Stimulated activated memory B cell treated with anti-CD40 and anti-IgM and Interleukin-4, amounts not matched to agents 10 μg/mL and 1 μg/mL and 100 μg/mL, for 72 hours (primary cell): ENCODE measurements at places on chromosomes 16 and 17.
A peak's percentile ranks its signal among the peaks of the same experiment; 100 is the strongest.

DNA sequence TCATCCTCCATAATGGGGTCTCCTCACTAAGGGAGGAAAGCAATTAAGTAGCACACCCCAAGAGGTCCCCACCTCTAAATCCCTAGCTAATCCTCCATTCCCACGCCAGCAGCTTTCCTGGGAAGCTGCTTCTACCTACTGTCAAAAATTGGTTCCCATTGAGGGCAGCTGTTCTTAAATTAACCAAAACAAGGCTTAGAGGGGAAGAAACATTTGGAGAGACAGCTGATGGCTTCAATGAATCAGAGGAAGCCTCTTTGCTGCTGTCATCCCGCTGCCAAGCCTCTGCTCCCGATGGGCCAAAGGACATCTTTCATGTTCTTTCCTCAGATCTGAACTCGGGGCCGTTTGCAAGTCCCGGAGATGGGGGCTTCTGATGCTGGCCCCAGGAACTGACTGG lies 26.6 kb downstream of the AIPL1 start:
- ATAC-seq = no peak

- ATAC-seq = peak; percentile 59
Observed at GRCh38 chr17:28967221-28968135, 16.2 kb upstream of the PHF12 start.

DNA sequence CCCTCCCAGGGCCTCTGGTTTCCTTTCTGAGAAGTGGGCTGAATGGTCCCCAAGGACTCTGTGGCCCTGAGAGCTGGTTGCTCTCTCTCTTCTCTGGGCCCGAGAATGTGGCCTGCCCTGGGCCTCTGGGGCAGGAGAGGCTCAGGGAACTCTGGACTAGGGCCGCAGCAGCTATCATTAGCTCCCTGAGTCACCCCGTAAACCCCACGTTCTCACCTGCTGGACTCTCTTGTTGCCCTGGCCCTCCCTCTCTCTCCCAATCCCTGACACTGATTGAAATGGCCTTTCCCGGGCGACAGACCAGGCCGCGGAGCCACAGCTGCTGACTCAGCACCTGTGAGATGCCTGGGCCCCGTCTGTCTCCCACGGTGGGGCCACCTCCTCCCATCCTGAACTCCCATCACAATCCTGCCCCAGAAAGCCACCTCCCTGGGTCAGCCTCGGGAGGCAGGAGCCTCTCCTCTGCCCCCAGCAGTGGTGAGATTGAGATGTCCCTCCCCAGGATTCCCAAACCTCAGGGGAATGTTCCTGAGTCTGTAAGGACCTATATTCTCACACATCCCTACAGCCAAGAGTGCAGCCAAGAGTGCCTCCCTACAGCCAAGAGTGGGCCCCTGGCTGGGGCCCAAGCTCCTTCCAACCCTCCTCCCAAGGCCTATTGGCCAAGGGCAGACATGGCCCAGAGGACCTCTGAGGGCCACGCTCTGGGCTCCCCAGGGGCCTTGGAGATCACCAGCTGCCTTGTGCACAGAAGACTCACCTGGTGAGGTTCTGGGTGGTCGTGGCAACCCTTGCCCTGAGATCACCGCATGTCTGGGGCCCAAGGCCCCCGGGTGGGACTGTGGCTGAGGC lies 470 bp downstream of the TRPV3 start:
- ATAC-seq = peak; percentile 47

GRCh38 chr16:72470541-72470940 lies 298.6 kb upstream of the PMFBP1 start:
- ATAC-seq = no peak

DNA sequence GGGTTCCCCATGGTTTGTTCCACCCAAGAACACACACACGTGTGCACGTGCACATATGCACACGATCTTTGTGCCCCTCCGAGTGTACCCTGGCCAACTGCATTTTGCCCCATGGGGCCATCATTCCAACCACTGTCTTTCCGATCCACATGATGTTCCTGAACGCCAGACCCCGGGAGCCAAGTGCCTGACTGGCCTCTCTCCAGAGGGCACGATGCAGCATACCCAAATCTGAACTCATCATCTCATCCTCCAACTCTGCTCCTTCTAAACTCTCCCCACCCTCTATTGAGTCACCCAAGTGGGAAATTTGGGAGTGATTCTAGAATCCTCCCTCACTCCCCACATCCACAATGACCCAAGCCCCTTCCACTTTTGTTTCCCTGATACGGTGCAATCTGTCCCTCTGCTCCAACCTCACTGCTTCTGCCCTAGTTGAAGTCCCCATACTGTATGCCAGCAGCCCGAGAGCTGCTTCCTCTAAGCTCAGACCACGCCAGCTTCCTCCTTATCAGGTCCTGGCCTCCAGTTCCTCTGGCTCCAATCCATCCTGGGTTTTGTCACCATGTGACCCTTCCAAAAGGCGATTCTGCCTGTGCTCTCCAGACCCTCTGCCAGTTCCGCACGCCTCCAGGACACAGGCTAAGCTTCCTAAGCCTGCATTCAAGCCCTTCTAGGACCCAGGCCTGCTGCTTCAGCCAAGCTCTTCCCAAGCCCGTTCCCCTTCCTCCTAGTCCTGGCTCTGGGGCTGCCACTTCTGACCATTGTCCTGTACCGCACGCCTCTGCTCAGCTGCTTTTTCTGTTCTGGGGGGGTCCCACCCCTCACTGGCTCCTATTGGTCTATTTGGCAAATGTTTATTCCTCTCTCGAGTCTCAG lies 10.1 kb upstream of the TMEM208 start:
- no peak for ATAC-seq

- ATAC-seq = no peak
Observed at GRCh38 chr17:33889040-33889439, 366.0 kb upstream of the CCL2 start.

DNA sequence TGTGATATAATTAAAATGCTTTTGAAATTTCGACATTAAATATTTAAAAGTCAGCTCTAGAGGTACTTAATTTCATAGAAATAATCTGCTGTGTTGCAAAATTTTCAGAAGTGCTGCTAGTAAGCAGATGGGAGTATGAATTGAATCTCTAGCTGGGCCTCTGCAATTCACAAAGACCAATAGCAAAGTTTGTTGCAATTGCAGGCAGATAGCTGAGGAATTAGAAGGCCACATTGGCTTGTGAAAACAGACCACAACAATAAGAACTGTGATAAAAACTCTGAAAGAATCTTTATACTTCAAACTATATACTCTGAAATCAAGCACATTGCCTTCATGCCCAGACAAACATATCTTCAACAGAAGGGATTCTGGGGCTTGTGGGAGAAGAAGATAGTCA lies 636.3 kb upstream of the SOX9 start:
- no peak for ATAC-seq

GRCh38 chr17:31856750-31857149 lies 2.3 kb downstream of the COPRS start:
- ATAC-seq = no peak

DNA sequence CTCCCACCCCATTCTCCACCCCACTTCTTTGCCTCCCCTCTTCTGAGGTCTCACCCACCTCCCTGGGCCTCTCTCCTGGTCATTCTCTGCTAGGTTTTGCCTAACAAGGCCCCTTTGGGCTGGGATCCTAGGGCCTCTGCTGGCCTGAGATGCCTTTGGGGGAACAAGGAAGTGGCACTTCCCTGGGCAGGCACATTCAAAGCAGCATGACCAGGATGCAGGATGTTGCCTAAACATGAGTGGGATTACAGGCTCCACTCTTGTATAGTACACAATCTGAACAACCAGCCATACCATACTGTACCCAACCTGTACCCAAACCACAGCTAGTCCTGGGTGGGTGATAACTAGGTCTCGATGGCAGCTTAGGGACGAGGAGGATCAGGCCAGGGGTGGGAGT lies 9.0 kb downstream of the GALK1 start:
- ATAC-seq = no peak

DNA sequence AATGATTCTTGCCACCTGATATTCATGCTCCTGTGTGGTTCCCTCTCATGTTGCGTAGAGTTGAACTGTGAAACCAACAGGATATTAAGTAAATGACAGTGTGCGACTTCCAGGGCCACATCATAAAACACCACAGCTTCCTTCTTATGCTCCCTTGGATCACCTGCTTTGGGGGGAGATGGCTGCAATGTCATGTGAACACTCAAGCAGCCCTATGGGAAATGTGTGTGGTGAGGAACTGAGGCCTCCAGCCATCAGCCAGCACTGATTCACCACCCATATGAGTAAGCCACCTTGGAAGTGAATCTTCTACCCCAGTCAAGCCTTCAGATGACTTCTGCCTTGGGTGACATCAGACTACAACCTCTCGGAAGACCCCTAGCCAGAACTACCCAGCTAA lies 427.5 kb downstream of the UTP18 start:
- ATAC-seq = no peak

DNA sequence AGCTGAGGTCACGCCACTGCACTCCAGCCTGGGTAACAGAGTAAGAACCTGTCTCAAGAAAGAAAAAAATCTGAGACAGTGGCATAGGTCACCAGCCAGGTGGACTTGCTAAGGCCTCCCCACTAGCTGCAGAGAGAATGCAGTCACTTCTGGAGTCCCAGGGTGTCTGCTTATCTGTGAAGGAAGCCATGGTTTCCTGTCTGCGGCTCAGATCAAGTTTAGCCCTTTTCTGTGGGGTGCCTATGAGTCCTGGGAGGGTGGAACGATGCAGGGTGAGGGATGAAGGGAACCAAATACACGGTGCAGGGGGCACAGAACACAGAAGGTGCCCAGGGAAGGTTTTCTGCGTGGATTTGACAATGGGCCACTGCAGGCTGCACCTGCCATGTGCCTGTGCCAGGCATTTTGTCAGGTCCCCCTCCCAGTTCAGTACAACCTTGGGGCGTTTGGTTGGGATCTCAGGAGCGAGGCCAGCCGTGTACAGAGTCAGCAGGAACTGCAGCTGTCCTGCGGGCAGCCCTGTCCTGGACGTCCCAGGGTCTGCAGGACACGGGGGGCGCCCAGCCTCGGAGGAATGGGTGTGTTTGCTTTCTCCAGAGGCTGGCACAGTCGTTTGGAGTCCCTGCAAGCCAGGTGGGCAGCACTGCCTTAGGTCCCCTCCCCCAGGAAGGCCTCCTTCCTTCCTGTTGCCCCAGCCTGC lies 41.8 kb downstream of the RAB11FIP4 start:
- peak; percentile 41 for ATAC-seq

- no peak for ATAC-seq
Observed at GRCh38 chr16:31436221-31437045, 6.2 kb downstream of the ZNF843 start.

- no peak for ATAC-seq
Observed at GRCh38 chr17:79065105-79065670, 9.4 kb upstream of the ENGASE start.

DNA sequence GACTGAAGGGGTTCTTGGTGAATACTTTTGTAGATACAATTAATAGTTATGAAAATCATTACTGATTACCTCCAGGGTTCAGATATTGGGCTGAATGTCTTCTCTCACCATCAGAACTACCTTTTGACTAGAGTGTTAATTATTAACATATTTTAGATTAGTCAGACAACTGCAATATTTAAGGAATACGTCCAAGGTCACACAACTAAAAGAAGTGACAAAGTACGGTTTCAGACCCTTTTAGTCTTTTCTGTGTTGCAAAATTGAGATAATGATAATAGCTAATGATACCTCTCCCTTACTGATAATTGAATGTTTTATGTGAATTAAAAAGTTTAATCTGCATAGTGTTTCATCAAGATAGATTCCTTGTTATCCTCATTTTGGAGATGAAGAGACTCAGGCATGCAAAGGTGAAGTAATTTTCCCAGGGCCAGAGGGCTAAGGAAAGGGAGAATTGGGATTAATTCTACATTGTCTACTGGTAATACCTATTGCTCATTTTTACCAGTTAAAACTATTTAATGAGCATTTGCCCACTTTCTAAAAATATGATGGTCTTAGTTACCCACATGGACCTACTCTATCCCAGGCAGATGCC lies 107.3 kb downstream of the WWOX start:
- no peak for ATAC-seq

GRCh38 chr16:4987580-4988374 lies 29.6 kb downstream of the SEC14L5 start:
- ATAC-seq = peak; percentile 45

DNA sequence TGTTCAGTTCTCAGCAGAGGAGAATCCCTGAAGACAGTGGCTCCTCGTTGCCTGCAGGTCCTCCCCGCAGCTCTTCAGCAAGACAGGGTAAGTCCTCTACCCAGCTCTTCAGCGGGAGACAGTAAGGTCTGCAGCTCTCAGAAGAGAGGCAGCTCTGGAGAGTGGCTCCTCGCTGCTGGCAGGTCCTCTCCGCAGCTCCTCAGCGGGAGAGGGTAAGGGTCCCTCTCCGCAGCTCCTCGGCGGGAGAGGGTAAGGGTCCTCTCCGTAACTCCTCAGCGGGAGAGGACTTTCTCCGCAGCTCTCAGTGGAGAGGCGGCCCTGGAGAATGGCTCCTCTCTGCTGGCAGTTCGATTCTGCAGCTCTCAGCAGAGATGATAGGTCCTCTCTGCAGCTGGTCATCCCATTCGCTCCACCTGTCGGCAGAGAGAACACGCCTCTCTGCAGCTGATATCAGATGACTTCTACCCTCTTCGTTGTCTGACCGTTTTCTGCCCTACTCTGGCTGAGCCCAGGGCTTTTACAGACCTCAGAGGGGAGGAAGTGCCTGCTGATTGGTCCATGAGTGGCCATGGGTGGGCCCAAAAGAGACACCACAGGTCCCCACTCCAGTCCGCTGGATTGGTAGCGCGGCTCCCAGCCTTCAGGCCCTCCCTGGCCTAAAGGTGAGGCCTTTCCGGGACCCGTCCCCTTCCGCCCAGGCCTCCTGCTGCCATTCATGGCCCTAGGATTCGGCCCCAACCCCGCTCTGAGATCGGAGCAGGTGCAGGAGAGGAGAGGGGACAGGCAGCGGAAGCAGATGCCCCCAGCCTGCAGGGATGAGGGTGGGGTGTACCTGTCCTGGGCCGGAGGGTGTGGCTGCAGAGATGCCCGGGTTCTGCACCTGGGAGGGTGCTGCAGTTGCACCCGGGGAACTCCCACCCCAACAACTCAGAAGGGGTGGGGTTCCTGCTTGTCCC lies 11.9 kb upstream of the SHCBP1 start:
- ATAC-seq = no peak

DNA sequence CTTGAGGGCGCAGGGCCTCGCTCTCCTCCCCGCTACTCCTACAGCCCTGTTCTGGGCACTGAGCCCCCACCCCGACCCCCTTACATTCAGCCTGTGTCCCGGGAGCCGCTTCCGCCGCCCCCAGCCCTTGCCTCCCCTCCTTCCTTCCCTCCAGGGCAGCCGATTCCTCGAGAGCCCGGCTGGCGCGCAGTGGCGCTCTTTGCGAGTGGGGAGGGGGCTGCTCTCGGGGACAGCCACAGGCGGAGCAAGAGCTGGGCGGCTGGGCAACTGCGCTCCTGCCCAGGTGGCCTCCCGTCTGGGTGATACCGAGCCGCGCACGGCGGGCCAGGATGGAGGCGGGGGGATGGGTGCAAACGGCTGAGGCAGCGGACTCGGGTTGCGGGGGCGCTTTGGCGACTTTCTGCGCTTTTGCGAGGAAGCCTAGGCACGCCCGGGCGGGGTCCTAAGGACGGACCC lies 1.2 kb downstream of the MMP15 start:
- ATAC-seq = no peak

- no peak for ATAC-seq
Observed at GRCh38 chr16:63816276-63816675, 1305.6 kb downstream of the CDH11 start.

DNA sequence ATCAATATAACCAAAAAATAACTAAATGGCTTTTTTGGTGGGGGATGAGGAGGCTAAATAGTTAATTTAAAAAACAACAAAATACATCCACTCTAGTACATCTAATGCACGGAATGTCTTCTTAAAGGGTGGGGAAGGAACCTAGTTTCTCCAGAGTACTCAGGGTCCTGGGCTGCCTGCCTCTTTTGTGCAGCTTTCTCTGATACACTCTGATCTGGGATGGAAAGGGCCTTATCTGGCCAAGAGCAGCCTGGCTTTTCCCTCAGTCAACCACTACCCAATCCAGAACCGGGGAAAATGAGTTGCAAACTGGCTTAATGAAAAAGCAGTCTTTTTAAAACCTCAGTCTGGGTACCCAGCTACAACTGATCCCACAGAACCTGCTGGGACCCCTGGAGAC lies 42.9 kb downstream of the DCUN1D3 start:
- no peak for ATAC-seq
